Heart left ventricle (tissue), 16 donors: ENCODE measurements at places on chromosomes 12 and 14.

DNA sequence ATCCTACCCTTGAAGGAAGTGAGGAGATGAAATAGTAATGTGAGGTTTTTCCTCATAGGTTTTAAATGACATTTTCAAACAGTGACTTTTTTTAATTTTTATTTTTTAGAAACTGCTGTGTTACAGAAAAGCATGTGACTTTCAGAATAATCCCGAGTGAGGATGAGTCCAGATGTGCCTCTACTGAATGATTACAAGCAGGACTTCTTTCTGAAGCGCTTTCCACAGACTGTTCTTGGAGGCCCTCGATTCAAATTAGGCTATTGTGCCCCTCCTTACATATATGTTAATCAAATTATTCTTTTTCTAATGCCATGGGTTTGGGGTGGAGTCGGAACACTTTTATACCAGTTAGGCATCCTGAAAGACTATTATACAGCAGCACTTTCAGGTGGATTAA is 15.8 kb downstream of the PCNX4 start:
- DNase-seq, result no peak

- peak; percentile 23 for DNase-seq
Measured at GRCh38 chr14:104676694-104677511, 12.5 kb upstream of the INF2 start.

- DNase-seq, result no peak
Measured at GRCh38 chr12:70754330-70754741, 117.1 kb upstream of the PTPRB start.

GRCh38 chr14:80095623-80096022 is 115.7 kb downstream of the DIO2 start:
- DNase-seq, result no peak

GRCh38 chr12:26271889-26272492 is 76.6 kb downstream of the SSPN start:
- peak; percentile 89 for DNase-seq

DNA sequence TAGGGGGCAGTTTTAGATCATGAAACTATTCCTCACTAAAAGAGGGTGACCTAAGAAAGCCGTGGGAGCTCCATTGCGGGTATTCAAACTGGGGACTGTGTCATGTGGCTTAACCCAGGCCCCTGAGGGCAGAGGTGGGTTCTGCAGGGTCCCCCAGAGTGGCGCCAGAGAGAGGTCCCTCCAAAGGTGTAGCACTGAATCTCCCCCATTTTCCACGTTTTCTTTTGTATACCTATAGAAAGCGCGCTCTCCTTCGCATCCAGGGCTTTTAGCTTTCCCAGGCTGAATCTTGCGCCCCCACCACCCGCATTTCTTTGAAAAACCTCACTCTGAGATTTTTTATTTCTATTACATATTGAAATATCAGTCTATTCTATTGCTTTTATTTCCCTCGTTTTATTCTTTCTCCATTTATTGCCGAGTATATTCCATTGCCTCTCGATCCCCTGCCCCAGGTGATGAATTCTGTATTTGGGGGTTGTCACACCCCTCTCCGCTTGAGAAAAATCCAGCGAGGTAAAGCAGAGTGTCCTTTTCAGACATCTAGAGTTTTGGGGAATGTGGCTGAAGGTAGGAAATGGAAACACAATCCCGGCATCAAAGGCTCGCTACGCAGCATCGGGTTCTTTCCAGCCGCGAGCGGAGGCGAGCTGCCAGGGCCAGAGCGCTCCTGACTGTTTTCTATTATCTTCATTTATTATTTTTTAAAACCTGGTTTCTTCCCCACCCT is 870 bp upstream of the HOXC13 start:
- no peak for DNase-seq

DNA sequence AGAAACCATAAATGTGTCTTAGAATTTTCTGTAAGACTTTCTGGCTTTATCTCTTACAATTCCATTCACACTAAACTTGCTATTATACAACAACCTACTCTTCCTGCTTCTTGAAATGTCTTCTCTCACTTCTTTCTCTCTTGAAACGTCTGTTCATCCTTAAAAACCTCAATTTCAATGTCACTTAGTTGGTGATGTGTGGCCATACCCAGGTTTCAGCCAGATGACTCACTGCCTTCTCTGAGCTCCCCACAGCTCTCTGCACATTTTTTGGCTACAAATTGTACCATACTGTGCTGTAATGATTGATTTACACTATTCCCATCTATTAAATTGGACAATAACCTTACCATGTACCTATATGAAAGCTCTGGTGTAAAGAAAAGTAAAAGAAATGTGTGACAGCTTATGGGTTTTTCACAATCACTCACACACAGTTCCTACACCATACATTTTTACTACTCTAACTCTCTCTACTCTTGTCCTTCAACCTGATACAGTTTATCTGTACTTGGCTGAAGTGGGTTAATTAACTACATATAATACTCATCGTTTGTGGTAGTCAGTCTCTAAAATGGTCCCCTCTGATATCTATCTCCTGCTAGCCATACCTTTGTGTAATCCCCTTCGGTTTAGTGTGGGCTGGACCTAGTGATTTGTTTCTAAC is 222.1 kb downstream of the NELL2 start:
- no peak for DNase-seq

DNA sequence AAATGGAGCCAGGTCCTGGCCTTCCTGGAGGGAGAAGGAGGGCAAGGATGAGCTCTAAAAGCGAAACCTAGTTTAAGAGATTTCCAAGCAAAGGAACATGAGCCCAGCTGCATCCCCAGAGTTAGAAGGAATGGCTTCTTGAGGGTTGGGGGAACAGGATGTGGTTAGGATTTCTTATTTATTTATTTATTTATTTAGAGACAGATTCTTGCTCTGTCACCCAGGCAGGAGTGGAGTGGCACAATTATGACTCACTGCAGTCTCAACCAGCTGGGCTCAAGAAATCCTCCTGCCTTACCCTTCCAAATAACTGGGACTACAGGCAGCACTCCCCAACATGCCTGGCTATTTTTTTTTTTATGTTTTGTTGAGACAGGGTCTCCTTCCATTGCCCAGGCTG is 25.3 kb upstream of the TMEM106C start:
- no peak for DNase-seq

GRCh38 chr14:24861083-24861630 is 188.8 kb downstream of the STXBP6 start:
- DNase-seq, result no peak
